ENCODE measurements at places on chromosomes 7 and 10.

GRCh38 chr10:29529146-29529545 lies 105.6 kb downstream of the SVIL start:
- DNase-seq: no peak

DNA sequence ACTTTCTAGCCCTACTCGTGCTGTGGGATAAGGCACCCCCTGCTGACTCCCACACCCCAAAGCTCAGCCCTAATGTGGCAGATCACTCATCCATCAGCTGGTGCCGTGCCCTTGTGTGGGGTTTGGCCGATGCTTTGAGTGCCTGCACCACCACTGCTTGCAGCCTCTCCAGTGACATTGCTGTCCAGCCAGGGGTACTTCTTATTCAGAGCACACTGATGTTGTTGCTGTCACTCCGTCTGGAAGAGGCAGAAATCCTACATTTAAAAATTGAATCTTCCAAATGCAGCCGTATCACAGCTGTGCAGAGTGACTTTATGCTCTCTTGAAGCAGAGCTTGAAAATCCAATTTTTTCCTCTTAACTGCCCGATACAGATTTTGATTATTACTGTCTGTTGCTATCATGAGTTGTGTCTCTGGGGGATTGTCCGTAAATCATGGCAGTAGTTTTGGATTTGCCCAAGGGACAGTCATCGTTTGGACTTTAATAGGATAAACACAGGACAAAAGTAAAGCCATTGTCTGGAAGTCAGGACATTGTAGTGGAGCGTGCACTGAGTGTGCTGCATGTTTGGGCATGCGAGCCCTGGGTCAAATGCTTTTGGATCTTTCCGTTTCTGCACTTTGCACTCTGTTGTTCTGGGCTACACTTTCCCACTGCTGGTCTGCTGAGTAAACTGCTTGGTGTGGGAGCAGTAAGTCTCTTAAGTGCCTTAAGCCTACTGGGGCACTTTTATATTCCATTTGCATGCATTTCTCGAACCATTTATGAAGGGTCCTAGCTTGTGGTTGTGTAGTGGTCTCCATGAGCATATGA lies 128.2 kb downstream of the DOCK1 start:
- DNase-seq: no peak

DNA sequence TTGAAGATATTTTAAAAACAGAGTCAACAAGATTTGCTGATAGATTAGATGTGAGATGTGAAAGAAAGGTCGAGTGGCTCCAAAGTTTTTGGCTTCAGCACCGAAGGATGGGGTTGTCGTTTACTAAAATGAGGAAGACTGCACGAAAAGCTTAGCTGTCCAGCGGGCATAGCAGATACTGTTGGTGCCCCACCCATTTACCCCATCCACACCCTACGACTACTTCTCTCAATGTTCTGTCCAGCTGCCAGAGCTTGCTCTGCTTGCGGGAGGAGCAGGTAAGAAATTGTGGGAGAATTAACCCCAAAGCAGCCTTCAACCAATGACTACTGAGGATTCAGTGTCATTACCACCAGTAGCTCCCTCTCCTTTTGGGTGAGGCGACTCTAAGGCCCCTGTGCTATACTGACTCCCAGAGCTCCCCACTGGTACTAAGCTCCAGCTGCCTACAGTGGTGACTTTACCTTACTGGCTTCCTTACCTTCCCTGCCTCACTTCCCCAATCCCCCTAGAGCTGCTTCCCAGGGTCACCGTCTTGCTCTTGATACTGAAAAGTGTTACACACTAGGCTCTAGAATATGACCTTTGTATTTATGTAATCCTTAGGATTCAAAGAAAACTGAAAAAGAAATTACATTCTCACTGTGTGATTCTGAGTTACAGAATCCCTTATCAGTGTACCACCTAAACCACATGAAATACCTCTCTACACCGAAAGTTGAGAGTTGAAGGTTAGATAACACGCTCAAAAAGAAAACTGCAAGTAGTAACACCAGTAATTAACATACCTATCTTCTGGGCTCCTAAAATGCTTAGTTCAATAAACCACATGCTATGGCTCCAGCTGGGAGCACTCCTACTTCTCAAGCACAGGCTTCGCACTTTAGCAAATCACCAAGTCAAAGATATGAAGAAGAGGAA lies 22.3 kb downstream of the CACUL1 start:
- DNase-seq: no peak

DNA sequence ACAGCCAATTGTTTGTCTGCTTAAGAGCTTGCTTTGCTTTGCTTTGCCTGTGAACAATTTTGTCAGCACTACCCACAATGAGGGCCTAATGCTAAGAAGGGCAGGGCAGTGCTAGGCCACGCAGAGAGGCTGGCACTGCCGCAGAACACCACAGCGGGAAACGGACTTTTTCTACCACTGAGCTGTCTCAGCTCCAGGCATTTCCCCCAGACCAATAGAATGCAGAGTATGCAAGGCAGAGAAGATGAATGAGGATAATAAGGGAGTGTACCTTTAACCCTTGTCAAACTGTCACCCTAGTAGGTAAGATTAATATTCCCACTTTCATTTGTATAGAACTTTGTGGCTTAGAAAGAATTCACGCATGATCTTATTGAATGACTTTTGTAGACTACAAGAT lies 104.5 kb downstream of the SH3PXD2A start:
- no peak for DNase-seq

DNA sequence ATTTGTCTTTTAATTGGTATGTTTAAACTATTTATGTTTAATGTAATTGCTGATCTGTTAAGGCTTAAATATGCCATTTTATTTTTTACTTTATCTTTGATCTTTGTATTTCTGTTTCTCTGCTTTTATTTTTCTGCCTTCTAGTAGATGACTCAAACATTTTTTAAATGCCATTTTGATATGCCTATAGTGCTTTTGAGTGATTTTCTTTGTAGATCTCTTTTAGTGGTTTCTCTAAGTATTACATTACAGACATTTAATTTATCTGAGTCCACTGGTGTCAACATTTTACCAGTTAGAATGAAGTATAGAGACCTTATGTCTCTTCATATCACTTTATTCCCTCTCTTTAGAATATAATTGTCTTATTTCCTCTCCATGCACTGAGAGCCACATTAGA lies 32.7 kb downstream of the IL6 start:
- DNase-seq: no peak

- no peak for DNase-seq
Observed at GRCh38 chr7:22860784-22861482, 38.3 kb upstream of the TOMM7 start.

GRCh38 chr7:15086862-15087261 lies 184.3 kb upstream of the DGKB start:
- DNase-seq: no peak

DNA sequence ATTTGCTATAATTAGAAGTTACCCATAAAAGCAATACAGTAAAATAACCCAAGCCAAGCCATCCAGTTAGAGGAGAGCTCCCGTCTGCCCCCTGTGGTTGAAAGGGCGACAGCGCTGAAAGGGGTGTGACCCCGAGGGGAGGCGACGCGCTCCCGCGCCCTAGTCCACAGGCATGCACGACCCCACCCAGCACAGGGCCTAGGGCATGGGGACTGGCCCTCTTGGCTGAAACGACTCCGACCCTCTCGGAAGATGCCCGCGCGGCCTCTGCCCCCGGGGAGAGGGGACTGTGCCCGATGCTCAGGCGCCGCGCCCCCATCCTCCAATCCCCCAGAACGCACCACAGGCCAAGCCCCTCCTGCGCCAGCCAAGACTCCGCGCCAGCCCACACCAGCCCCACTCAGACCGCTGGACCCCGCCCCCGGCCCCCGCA lies 64.0 kb downstream of the CSGALNACT2 start:
- DNase-seq: peak; percentile 61

DNA sequence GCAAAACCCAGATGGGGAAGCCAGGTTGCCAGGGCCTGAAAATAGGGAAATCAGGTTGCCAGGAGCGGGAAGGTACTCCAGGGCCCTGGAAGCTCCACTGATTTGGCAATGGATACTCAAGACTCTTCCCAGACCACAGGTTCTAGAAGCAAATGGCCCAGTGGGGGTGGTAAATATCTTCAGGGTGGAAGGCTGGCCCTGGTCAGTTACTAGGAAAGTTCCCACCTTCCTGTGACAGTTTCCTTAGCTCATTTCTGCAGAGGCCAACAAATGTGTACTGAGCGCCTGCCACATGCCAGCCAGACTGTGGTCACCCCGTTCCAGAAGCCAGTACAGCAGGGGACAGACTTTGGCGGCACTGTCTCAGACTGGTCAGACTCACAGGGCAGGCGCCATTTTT lies 113.6 kb downstream of the FAM53B start:
- DNase-seq: no peak

DNA sequence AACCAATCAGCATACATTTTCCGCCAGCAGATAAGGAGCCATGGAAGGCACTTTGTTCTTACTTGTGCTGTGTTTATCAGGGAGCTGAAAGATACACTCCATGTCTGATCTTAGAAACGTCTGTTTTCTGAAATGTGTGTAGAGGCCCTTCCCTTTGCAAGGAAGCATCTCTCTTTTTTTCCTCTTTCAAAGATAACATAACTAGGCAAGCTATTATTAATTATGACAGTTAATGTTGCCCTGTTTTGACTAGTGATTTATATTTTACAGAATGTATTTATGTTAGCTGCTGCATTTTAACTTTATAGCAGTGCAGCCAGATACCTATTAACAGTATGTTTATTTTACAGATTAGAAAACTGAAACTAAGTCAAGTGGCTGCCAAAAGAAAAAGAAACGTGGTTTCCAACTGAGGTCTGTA lies 683.2 kb upstream of the IGFBP3 start:
- no peak for DNase-seq

- DNase-seq: no peak
Observed at GRCh38 chr10:83553366-83553765, 585.9 kb upstream of the GHITM start.

- no peak for DNase-seq
Observed at GRCh38 chr10:93954726-93955363, 38.9 kb upstream of the PLCE1 start.

- no peak for DNase-seq
Observed at GRCh38 chr7:32062150-32062549, 8.1 kb downstream of the PDE1C start.

GRCh38 chr7:149748076-149748874 lies 25.1 kb downstream of the ZNF467 start:
- no peak for DNase-seq

All from CD4-positive, alpha-beta T cell treated with Interleukin-4 for 1 hour (primary cell).